ENCODE measurements at places on chromosomes 1 and 21.
A peak's percentile ranks its signal among the peaks of the same experiment; 100 is the strongest.

DNA sequence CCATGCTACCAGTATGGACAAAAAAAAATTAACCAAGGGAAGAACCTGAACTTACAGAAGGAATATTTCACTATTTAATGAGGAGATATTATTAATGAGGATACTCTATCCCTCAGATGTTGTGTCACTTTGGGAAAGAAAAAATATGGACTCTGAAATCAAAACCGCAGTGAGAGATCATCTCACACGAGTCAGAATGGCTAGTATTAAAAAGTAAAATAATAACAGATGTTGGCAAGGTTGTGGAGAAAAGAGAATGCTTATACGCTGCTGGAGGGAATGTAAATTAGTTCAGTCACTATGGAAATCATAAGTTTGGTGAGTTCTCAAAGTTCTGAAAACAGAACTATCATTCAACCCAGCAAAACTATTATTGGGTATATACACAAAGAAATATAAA lies 30.9 kb downstream of the TNFSF4 start:
- peak; percentile 14 for DNase-seq

- DNase-seq = no peak
These were observed 40.4 kb downstream of the RIMS3 start for GRCh38 chr1:40625076-40625475.

- no peak for DNase-seq
These were observed 22.0 kb upstream of the FAM131C start for GRCh38 chr1:16095447-16095846.

DNA sequence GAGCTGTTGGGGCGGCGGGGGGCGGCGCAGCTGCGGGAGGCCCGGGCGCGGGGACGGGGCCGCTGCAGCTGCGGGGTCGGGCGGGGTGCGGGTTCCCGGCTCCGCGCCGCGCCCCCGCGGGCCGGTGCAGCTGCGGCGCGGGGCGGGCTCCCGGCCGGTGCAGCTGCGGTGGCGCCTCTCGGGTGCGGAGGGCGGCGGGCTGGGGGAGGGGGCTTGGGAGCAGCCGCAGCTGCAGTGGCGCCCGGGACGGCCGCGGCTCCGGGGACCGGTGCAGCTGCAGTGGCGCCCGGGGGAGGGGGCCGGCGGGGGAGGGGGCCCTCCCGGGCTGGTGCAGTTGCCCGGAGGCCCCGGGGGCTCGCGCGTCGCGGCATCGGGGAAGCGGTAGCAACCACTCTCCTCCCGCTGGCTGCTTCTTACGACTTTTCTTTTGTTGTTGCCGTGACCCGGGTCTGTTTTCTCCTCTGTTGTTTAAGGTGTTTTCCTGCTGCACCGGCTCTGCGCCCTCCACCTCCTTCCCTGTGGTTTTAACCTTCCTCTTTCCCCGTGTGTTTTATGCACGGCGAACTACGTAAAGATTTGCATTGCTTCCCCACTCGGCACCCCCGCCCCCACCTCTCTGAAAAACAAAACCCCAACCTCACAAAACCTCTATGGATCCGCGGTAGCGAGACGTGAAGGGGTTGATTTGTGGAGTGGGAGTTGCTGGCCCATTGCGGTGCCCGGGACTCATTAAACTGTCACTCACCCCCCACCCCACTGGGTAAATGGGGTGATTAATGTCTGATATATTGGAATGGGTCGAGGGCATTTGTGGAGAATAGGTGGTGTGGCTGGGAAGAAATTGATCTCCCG lies 1.7 kb upstream of the ZBTB18 start:
- DNase-seq = no peak

- peak; percentile 37 for DNase-seq
These were observed 4.4 kb upstream of the ELF3 start for GRCh38 chr1:202005958-202006357.

DNA sequence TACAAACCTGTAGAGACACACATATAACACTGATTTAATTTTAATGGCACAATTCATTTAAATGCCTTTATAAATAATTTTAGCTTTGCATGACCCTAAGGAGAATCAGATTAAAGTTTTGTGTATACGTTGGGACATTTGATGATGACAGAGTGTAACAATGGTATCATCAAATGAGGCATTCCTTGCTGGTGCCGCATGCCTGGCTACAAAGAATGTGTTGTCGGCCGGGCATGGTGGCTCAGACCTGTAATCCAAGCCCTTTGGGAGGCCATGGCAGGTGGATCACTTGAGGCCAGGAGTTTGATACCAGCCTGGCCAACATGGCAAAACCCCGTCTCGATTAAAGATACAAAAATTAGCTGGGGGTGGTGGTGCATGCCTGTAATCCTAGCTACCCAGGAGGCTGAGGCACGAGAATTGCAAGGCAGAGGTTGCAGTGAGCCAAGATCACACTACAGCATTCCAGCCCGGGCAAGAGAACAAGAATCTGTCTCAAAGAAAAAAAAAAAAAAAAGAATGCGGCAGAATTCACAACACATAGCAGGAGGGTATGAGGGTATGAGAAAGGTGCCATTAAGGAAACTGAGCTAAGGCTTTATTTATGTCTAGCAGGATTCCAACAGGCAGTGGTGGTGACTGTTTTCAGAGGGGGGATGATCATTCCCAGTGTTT lies 58.9 kb downstream of the PTPN14 start:
- peak; percentile 24 for DNase-seq

DNA sequence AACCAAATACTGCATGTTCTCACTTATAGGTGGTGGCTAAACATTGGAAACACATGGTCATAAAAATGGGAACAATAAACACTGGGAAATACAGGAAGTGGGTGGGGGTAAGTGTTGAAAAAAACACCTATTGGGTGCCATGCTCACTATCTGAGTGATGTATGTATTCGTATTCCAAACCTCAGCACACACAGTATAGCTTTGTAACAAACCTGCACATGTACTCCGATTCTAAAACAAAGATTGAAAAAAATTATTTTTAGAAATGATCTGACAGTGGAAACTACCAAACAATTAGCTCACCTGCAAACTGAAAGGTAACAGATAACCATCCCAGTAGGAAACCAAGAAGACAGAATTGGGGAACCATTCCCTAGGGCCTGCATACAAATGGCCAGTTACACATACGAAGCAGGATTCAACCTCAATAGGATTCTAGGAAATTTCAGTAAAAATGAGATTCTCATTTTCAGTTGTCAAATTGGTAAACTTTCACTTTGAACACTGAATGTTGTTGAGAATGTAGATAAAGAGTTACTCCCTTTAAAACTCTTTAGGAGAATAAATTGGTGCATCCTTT lies 88.1 kb upstream of the LRRC8D start:
- no peak for DNase-seq

All from fibroblast of mammary gland (primary cell).